ENCODE measurements at places on chromosomes 4 and X. TPM values are rescaled to one million over a fixed set of nuclear protein-coding genes. Genes with fewer than 3 reads are reported as not detected.

GRCh38 chr4:125421547-125421946 lies 106.8 kb downstream of the FAT4 start:
- DNase-seq, result no peak

GRCh38 chr4:167176723-167177367 lies 57.4 kb downstream of the SPOCK3 start:
- no peak for DNase-seq

GRCh38 chr4:165293927-165294649 lies 33.4 kb upstream of the MSMO1 start:
- DNase-seq, result no peak

GRCh38 chr4:92825791-92826190 lies 522.0 kb downstream of the GRID2 start:
- DNase-seq, result no peak

DNA sequence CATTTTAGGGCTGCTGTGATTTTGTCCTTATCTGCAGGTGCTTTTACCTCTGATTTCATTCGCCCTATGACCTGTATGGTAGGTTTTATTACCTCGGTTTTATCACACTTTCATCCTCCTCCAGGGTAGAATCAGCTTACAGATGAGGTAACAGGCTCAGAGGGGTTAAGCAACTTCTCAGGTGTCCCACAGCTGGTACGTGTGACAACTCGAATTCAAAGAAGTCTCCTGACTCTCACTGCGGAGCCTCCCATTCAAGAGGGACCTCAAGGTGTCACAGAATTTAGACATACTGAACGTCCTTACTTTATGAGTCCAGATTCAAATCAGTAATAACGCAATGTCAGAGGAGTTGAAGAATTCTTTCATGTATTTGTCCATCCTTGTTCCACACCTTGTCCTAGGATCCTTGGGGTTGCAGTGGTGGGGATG lies 12.5 kb upstream of the KIAA0232 start:
- DNase-seq, result no peak

- DNase-seq, result no peak
Measured at GRCh38 chr4:60422439-60422838, 777.7 kb upstream of the ADGRL3 start.

Gene ZMAT1
- 7.5 TPM for total RNA-seq

All from cardiac septum (tissue), 1 donor.